Activated CD4-positive, alpha-beta T cell treated with anti-CD3 and anti-CD28 coated beads for 4 hours (primary cell): ENCODE measurements at places on chromosomes 16 and 17.

DNA sequence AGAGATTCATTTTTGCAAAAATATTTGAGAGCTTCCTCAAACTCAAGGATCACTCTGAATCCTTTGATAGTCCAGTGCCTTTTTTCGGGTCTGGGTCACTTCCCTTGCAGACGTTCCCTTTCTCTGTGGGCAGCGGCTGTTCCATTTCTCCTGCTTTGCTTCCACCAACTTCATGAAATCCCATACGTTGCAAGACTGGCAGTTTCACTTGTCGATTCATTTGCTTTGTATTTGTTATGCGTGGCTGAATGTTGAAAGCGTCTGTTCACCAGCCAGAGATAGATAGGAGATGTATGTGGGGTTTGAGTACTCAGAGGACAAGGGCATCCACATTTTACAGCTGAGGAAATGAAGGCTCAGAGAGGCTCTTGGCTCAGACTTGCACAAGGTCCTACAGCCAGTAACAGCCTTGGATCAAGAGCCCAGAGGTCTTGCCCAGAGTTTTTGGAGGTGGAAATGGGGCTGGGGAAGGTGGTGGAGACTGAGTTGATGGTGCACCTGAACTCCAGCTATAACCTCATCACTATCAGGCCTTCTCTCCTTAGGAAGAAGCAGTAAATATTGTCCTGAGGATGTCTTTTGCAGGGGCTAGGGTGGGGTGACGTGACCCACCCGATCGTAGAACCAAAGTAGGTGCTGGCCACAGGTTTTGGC lies 1.3 kb upstream of the CCDC102A start:
- DNase-seq, result no peak

GRCh38 chr17:77453613-77454241 lies 313.0 kb downstream of the SEC14L1 start:
- DNase-seq, result no peak

DNA sequence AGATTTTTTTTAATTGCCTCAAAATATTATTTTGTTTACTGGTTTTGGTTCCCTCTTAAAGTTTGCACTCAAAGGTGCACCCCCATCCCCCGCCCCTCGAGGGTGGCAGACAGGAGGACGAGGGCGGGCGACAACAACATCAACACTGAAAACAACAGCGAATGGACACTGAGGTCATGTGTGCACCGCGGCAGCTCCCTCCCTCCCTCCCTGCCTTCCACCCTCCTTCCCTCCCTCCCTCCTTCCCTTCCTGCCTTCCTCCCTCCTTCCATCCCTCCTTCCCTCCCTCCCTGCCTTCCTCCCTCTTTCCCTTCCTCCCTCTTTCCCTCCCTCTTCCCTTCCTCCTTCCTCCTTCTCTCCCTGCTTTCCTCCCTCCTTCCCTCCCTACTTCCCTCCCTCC lies 1.5 kb upstream of the OSGIN1 start:
- no peak for DNase-seq

DNA sequence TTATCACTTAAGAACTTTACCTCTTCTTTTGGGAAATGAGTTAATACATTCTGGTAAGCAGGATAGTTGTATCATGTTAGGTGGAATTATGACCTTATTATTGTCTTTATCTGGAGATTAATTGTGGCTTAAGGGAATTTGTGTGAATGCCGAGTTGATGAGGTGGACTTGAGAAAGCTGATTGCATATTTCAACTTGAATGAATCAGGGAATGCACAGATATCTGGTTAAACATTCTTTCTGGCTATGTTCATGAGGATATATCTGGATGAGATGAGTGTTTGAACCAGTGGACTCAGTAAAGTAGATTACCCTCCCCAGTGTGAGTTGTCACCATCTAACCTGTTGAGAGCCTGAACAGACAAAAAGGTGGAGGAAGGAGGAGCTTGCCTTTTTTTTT lies 326.1 kb upstream of the GOT2 start:
- no peak for DNase-seq

GRCh38 chr17:71850812-71851211 lies 270.0 kb upstream of the SOX9 start:
- DNase-seq, result no peak

DNA sequence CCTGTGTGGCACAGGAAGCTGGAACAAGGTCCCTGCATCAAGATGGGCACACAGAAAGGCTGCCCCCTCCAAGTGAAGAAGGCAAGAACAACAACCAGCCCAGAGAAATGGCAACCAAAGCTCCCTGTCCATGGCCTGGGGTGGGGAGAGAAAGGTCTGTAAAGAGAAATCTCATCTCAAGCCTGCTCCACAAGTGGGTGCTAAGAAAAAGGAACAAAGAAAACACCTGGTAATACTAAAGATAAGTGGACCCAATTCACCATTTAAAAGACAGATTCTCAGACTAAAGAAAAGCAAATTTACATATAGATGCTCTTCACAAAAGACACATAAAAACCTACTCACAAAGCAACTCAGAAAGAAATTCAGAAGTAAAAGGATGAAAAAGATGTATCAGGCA lies 107.4 kb downstream of the PARN start:
- no peak for DNase-seq

- no peak for DNase-seq
Measured at GRCh38 chr16:30113031-30113710, at the start of gene GDPD3. Gene GDPD3, minus strand, starts transcription at chr16:30113537. Its CDS starts 59 bp downstream, at chr16:30113478.

DNA sequence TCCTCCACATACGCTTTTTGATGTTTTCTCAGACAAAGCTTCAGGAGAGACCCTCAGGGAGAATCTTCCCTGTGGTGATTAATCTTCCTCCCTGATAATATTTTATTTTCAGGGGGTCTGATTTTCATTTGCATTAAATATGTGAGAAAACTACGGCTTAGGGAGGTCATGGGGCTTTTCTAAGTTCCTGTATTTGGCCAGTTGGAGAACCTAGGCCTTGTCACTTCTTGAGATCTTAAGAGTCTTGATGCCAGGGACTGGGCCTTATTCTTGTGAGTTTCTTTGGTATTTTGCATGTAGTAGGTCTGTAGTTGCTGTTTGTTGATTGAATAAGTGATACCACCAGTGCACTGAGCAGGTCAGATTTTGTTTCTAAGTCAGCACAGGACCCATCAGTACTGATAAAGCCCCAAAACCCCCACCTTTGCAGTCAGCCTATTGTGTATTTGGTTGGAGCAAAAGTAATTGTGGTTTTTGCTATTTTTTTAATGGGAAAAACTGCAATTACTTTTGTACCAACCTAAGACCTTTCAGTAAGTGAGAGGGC lies 130.1 kb downstream of the PRKCA start:
- no peak for DNase-seq

DNA sequence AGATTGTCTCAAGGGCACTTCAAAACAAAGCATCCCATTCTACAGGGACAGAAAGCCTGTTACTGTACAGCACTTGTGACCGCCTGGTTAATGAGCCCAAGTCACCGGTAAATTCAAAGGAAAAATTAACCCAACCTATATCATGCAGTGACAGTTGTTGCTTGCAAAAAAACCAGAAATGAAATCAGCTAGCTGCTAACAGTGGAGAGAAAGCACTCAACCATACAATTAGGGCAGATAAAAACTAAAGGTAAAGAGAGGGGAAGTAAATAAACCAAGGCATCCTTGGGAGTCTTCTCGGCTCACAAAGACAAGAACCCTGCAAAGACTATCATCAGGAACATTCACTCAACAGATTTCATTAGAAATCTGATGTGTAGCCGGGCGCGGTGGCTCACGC lies 5.9 kb downstream of the RETREG3 start:
- DNase-seq, result no peak

- no peak for DNase-seq
Measured at GRCh38 chr17:59494757-59495368, 70.5 kb upstream of the DHX40 start.

GRCh38 chr17:77916703-77917481 lies 41.6 kb upstream of the TNRC6C start:
- DNase-seq, result no peak

DNA sequence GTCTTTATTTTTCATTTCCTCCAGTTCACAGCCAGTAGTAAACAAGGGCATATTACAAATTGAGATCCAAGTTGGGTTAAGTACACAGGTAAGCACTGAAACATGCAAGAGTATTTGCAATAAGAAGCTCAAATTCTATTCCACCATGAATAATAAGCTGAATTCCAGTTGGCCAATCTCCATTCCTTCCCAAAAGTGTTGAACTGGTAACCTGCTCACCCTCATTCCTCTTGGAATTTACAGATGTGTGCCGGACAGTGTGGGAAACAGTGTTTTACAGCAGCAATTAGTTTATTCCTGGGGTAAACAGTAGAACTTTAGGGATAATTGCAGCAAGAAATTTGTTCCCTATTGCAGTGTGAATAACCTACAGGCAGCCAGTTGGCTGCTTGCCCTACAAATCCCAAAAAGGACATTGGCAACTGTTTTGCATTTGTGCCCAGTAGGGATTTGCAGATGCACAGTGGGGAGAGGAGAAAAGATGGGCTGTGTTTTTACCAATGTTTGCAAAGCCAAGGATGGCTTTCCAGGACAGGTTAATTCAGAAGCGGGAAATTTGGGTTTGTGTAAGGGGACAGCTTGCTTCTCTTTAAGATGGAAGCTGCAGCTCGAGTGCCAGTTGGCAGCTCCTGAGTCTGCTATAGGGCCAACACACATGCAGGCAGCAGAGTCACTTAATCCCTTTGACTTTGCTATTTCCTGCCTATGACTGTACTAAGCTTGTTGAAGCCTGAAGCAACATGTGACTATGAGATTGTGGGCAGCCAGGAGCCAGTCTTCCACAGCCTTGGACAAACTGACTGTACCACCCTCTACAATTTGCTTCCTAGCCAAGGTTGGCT lies 318.9 kb downstream of the MAP2K6 start:
- DNase-seq, result no peak

DNA sequence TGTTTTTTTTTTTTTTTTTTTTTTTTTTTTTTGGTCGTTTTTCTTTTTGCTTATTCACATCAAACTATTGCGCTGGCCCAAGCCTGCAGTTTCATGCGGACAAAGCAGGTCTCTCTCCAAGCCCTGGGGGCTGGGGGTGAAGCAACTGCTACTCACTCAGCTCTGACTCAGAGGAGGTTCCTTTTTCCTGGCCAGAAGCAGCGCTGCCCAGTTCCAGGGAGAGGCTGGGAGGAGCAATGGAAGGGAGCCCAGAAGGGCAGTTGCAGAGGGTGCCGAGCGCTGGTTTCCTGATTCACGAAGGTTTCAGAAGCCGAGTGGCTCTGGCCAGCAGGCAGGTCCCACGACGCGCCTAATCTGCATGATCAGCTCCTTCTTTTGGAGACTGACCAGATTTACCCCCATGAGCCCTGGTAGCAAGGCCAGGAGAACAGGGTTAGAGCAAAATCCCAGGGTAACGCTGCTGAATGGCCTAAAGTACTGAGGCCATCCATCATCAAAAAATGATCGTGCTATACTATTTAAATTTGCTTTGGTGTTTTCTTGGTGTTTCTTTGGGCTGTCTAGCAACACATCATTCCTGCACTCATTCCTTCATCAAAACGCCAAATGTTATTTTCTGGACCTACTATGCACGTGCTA lies 144.7 kb upstream of the SOX9 start:
- DNase-seq, result no peak

DNA sequence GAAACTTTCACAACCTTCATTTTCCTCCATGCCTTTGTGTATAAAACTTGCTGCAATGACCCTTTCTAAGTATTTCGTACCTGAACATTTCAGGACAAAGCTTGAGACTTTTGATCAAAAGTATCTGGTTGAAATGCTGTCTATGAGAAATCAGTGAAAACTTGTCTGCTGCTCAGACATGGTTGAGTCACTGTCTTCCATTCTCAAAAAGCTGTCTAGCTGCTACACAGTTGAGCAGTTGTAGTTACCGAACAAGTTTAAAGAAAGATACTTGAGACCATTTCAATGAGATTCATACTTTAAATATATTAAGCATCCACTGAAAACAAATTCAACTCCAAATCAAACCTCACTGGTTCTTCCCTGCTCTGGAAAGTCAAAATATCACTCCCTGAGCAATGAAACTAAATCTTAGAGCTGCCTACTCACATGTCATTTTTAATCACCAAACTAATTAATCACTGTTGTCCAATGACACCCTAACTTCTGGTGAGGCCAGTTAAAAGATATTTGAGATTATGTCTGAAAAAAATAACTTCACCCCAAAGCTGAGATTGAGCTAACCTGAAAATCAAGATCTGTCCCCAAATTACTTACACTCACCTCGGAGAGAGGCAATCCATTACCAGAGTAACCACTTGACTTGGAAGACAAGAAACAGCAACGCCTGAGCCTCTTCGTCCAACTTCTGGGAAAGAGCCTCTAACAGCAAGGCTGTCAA lies 488 bp downstream of the TMEM100 start:
- DNase-seq, result no peak

- no peak for DNase-seq
Measured at GRCh38 chr17:69761767-69762321, 313.2 kb upstream of the KCNJ16 start.
